Activated CD8-positive, alpha-beta memory T cell treated with anti-CD3 and anti-CD28 coated beads, Interleukin-2, amount 10 ng/mL, durations not matched to agents 7 days and 5 days (primary cell): ENCODE measurements at places on chromosomes 13 and 19. TPM values are rescaled to one million over a fixed set of nuclear protein-coding genes. Genes with fewer than 3 reads are reported as not detected.
A peak's percentile ranks its signal among the peaks of the same experiment; 100 is the strongest.

CASP14 gene
- not detected for total RNA-seq

CEACAM8 gene
- total RNA-seq = not detected

ITGBL1 gene
- total RNA-seq = not detected

CYP4F8 gene
- not detected for total RNA-seq

TIMM29 gene
- 25.2 TPM for total RNA-seq

PGLYRP1 gene
- not detected for total RNA-seq

IGFL2 gene
- not detected for total RNA-seq

C3 gene
- 1.0 TPM for total RNA-seq

UHRF1 gene
- 149 TPM for total RNA-seq

GRCh38 chr13:35810321-35810720 is 320.9 kb downstream of the DCLK1 start:
- DNase-seq = no peak
- no peaks in the 10 kb centered on the region for H3K27me3 ChIP-seq
- no peaks in the 10 kb centered on the region for H3K36me3 ChIP-seq
- no peaks in the 10 kb centered on the region for H3K4me1 ChIP-seq
- H3K27ac ChIP-seq = no peak overlapping the region

GRCh38 chr19:32397671-32398101 is 7.9 kb upstream of the DPY19L3 start:
- H3K36me3 ChIP-seq = no peaks in the 10 kb centered on the region
- no peak overlapping the region for H3K4me3 ChIP-seq
- peaks cover 10% of the 10 kb centered on the region for H3K4me1 ChIP-seq
- H3K27me3 ChIP-seq = no peaks in the 10 kb centered on the region
- no peak overlapping the region for H3K27ac ChIP-seq

GRCh38 chr13:38854226-38854625 is 136.4 kb downstream of the STOML3 start:
- no peak overlapping the region for H3K4me3 ChIP-seq
- no peak for DNase-seq
- peaks cover 2% of the 10 kb centered on the region for H3K4me1 ChIP-seq
- no peak overlapping the region for H3K27ac ChIP-seq

GRCh38 chr13:112812306-112813055 is 122.6 kb downstream of the ATP11A start:
- no peaks in the 10 kb centered on the region for H3K27me3 ChIP-seq
- H3K36me3 ChIP-seq = peaks cover 16% of the 10 kb centered on the region
- H3K27ac ChIP-seq = no peak overlapping the region
- H3K4me3 ChIP-seq = no peak overlapping the region

DNA sequence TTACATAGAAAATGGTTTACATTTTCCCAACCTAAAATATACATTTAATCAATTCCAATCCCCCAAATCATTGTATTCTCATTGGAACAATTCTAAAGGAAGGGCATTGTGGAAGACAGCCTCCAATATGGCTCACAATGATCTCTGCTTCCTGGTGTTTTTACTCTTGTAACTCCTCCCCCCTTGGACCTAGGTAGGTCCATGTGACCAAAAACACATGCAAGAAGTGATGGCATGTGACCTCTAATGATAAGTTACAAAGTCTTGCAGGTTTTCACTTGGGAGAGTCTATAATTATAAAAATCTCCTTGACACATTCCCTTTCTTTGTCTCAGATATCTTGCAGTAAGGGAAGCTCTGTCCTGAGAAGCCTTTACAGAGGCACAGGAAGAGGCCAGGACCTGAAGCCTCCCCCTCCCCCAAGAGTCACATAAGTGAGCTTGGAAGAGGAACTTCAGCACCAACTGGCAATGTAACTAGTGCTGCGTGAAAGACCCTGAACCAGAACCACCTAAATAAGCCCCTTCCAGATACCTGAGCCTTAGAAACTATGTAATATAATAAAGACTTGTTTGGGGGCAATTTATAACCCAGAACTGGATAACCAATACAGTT is 816.2 kb upstream of the ATXN8OS start:
- H3K27me3 ChIP-seq = no peaks in the 10 kb centered on the region
- H3K4me1 ChIP-seq = no peaks in the 10 kb centered on the region
- no peak overlapping the region for H3K27ac ChIP-seq
- no peaks in the 10 kb centered on the region for H3K36me3 ChIP-seq

DNA sequence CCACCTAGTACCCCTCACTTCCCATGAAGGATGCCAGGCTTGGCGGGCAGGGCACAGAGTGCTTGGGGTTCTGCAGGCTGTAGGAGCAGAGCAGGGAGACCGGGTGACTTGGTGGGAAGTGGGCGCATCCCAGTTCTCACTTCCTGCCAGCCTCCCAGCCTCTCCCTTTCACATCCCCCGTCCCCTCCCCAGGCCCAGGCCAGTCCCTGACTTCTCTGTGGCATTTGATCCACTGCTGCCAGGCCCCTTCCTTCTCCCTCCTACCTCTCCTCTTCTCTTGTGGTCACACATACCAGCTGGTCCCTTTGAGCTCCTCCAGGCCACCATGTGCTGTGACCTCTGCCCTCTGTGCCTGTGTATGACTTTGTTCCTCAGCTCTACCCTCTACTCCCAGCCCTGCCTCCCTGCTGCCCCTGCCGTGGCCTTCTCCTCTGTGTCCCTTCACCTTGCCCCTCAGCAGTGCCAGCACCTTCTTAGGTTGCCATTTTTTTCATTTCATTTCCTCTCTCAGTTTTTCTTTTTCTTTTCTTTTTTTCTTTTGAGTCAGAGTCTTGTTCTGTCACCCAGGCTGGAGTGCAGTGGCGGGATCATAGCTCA is 19.5 kb downstream of the MYO1F start:
- H3K4me3 ChIP-seq = no peak overlapping the region
- DNase-seq = no peak
- H3K4me1 ChIP-seq = peaks cover 32% of the 10 kb centered on the region
- H3K27me3 ChIP-seq = no peaks in the 10 kb centered on the region
- peaks cover 38% of the 10 kb centered on the region for H3K36me3 ChIP-seq

GRCh38 chr13:24564881-24565280 is 52.3 kb upstream of the PARP4 start:
- H3K27me3 ChIP-seq = peaks cover 43% of the 10 kb centered on the region
- H3K4me1 ChIP-seq = peaks cover 5% of the 10 kb centered on the region
- peaks cover 5% of the 10 kb centered on the region for H3K36me3 ChIP-seq
- H3K4me3 ChIP-seq = no peak overlapping the region
- no peak overlapping the region for H3K27ac ChIP-seq

DNA sequence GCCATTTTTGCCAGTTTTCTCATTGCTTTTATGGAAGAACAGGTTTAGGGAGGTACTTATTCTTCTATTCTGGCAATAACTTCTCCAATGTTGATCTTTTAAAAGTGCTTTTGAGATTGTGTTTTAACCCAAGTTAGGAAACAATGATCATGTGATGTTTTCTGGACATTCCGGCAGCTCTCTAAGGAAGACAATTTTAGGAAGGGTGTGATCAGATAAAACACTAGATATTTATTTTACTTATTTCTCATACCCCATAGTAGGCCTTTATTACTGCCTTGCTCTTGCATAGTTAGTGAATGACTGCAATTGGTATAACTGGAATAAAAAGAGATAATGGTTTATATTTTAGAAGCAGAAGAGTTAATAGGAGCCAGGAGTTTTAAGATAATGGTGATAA is 68.4 kb upstream of the SPATA13 start:
- H3K4me3 ChIP-seq = no peak overlapping the region
- H3K27me3 ChIP-seq = peaks cover 6% of the 10 kb centered on the region
- H3K36me3 ChIP-seq = no peaks in the 10 kb centered on the region

- no peak overlapping the region for H3K4me3 ChIP-seq
- no peak for DNase-seq
- no peak overlapping the region for H3K27ac ChIP-seq
- H3K4me1 ChIP-seq = no peaks in the 10 kb centered on the region
- H3K27me3 ChIP-seq = no peaks in the 10 kb centered on the region
Observed at GRCh38 chr13:105565136-105565727, 970.2 kb downstream of the EFNB2 start.

- peaks cover 2% of the 10 kb centered on the region for H3K36me3 ChIP-seq
- peaks cover under 1% of the 10 kb centered on the region for H3K27me3 ChIP-seq
- peaks cover 20% of the 10 kb centered on the region for H3K4me1 ChIP-seq
- H3K27ac ChIP-seq = peak overlapping the region; percentile 34
Observed at GRCh38 chr19:8208119-8208921, 850 bp upstream of the CERS4 start.

GRCh38 chr19:1401889-1402217 is 511 bp upstream of the GAMT start:
- no peak overlapping the region for H3K27ac ChIP-seq
- no peaks in the 10 kb centered on the region for H3K36me3 ChIP-seq
- H3K4me3 ChIP-seq = peak overlapping the region; percentile 53
- H3K4me1 ChIP-seq = peaks cover 13% of the 10 kb centered on the region
- DNase-seq = no peak

DNA sequence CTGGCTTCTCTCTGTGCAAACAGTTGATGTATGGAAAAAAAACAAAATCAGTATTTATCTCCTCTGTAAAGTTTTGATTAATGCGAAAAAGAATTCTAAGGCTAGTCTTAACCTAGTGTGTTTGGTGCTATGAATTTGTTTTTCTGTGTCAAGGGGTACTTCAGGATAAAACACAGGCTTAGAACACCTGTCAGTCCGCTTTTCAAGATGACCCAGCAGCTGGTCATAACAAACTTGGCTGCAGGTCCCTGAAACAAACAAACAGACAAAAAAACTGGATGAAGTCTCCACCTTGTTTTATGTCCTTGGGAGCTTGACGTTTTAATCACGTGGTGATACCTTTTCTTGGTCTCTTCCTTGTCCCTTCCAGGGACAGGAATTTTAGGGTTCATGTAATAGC is 689.3 kb downstream of the UQCRFS1 start:
- no peaks in the 10 kb centered on the region for H3K27me3 ChIP-seq
- DNase-seq = no peak

DNA sequence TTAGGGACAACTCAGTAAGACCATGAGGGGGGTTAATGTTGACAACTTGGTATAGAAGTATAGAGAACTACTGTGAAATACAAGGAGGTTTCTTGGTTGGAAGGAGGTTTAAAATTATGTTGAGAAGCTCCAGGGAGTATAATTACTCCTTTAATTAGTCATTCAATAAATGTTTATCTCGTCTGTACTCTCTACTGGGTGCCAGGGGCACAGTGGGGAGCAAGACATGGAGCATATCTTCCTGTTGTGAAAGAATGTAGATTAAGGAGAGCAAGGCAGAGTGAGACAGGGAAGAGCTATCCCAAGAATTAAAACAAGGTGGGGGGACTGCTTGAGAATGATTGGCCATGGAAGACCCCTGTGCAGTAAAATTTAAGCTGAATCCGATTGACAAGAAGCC is 33.7 kb upstream of the TDRD3 start:
- H3K4me3 ChIP-seq = no peak overlapping the region
- no peaks in the 10 kb centered on the region for H3K4me1 ChIP-seq
- no peak for DNase-seq
- no peaks in the 10 kb centered on the region for H3K36me3 ChIP-seq

DNA sequence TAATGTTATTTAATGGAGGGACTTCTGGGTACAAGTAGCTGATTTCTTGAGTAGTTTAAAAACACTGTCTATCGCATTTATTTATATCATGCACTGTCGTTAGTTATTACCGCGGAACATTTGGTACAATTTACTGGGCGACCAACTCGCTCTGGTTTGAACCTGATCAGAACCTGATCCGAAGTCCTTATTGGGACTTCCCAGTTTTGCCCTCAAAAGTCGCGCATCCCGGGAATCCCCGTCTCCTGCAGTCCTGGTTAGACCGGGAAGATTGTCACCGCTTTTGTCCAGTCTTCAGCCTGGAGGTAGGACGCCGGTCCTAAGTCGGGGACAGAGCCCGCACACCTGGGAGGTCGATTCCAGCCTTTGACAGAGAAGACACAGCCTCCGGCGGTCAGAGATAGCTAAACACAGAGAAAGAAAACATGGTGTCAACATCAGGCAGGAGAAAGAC is 694 bp downstream of the CLN5 start:
- peak; percentile 47 for DNase-seq
- peak overlapping the region; percentile 99 for H3K27ac ChIP-seq
- peaks cover 36% of the 10 kb centered on the region for H3K4me1 ChIP-seq

- DNase-seq = no peak
- H3K27me3 ChIP-seq = peaks cover 6% of the 10 kb centered on the region
- H3K36me3 ChIP-seq = no peaks in the 10 kb centered on the region
- no peaks in the 10 kb centered on the region for H3K4me1 ChIP-seq
Observed at GRCh38 chr13:28854657-28855056, 34.5 kb downstream of the MTUS2 start.

- no peak overlapping the region for H3K27ac ChIP-seq
- no peak for DNase-seq
- no peaks in the 10 kb centered on the region for H3K4me1 ChIP-seq
- H3K36me3 ChIP-seq = no peaks in the 10 kb centered on the region
Observed at GRCh38 chr13:101346942-101347728, 69.2 kb downstream of the NALCN start.

- peak; percentile 42 for DNase-seq
- H3K4me3 ChIP-seq = no peak overlapping the region
- no peaks in the 10 kb centered on the region for H3K36me3 ChIP-seq
- H3K4me1 ChIP-seq = no peaks in the 10 kb centered on the region
- H3K27me3 ChIP-seq = peaks cover 3% of the 10 kb centered on the region
Observed at GRCh38 chr13:35720690-35721554, 244.4 kb upstream of the MAB21L1 start.

GRCh38 chr13:29164116-29164515 is 344.0 kb downstream of the MTUS2 start:
- no peak overlapping the region for H3K27ac ChIP-seq
- no peak overlapping the region for H3K4me3 ChIP-seq
- no peaks in the 10 kb centered on the region for H3K36me3 ChIP-seq
- H3K27me3 ChIP-seq = no peaks in the 10 kb centered on the region
- H3K4me1 ChIP-seq = no peaks in the 10 kb centered on the region
- DNase-seq = no peak

- peaks cover 19% of the 10 kb centered on the region for H3K36me3 ChIP-seq
- peaks cover 2% of the 10 kb centered on the region for H3K4me1 ChIP-seq
- H3K27ac ChIP-seq = no peak overlapping the region
- H3K4me3 ChIP-seq = no peak overlapping the region
Observed at GRCh38 chr19:18349524-18350128, 9.2 kb downstream of the PGPEP1 start.

GRCh38 chr13:98228661-98229341 is 51.7 kb upstream of the RNF113B start:
- H3K4me3 ChIP-seq = no peak overlapping the region
- no peaks in the 10 kb centered on the region for H3K36me3 ChIP-seq
- peaks cover 2% of the 10 kb centered on the region for H3K27me3 ChIP-seq
- no peak overlapping the region for H3K27ac ChIP-seq
- H3K4me1 ChIP-seq = no peaks in the 10 kb centered on the region
- no peak for DNase-seq

GRCh38 chr13:74168263-74168675 is 34.1 kb upstream of the KLF12 start:
- no peak overlapping the region for H3K4me3 ChIP-seq
- H3K36me3 ChIP-seq = no peaks in the 10 kb centered on the region
- H3K4me1 ChIP-seq = no peaks in the 10 kb centered on the region
- no peaks in the 10 kb centered on the region for H3K27me3 ChIP-seq
- H3K27ac ChIP-seq = no peak overlapping the region
- DNase-seq = no peak

- H3K27me3 ChIP-seq = no peaks in the 10 kb centered on the region
- no peak for DNase-seq
Observed at GRCh38 chr19:50008532-50008931, 16.6 kb downstream of the VRK3 start.

GRCh38 chr13:65488606-65489005 is 1741.5 kb downstream of the PCDH9 start:
- H3K36me3 ChIP-seq = no peaks in the 10 kb centered on the region
- H3K27ac ChIP-seq = no peak overlapping the region
- DNase-seq = no peak
- H3K4me3 ChIP-seq = no peak overlapping the region
- no peaks in the 10 kb centered on the region for H3K4me1 ChIP-seq
